T-helper 17 cell (primary cell): ENCODE measurements at places on chromosomes 7 and 10.

DNA sequence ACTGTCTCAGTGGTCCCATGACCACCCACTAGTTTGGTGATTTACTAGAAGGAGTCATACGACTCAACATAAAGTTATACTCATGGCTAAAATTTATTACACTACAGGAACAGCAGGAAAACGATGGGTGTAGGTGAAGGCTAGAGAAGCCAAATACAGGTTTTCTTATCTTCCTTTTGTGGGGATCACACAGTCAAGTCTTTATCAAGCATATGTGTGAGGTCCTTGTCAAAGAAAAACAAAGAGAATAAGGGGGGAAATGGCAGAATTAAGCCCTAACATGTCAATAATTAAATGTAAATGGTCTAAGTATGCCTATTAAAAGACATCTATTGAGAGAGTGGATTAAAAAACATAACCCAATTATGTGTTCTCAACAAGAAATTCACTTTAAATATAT is 47.8 kb upstream of the UBN2 start:
- DNase-seq = no peak

GRCh38 chr10:31578181-31578852 is 259.3 kb downstream of the ZEB1 start:
- DNase-seq = no peak

DNA sequence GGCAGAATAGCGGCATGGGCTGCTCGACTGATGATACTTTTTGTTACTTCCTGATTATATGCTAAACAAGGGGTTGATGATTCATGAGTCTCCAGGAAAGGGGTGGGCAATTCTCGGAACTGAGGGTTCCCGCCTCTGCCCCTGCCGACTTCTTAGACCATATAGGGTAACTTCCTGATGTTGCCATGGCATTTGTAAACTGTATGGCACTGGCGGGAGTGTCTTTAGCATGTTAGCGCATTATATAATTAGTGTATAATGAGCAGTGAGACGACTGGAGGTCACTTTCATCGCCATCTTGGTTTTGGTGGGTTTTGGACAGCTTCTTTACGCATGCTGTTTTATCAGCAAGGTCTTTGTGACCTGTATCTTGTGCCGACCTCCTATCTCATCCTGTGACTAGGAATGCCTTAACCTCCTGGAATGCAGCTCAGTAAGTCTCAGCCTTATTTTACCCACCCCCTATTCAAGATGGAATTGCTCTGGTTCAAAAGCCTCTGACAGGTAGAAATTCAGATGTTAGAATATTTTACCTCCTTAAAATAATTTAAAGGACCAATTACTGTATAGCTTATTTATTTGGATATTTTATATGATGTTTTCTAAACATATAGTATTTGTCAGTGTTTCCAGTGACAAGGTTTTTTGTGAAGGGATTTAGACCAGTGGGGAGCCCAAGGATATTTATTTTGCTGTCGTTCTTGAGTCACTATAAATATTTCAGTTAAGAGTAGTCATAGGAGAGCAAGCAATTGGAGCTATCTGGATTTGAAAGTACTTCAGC is 90.1 kb upstream of the PIK3CG start:
- DNase-seq = no peak

GRCh38 chr7:121180436-121181063 is 148.2 kb upstream of the WNT16 start:
- DNase-seq = no peak

- DNase-seq = no peak
These were observed 222.5 kb downstream of the CCSER2 start for GRCh38 chr10:84550756-84551436.

GRCh38 chr7:135391514-135391913 is 118.4 kb downstream of the CNOT4 start:
- no peak for DNase-seq

DNA sequence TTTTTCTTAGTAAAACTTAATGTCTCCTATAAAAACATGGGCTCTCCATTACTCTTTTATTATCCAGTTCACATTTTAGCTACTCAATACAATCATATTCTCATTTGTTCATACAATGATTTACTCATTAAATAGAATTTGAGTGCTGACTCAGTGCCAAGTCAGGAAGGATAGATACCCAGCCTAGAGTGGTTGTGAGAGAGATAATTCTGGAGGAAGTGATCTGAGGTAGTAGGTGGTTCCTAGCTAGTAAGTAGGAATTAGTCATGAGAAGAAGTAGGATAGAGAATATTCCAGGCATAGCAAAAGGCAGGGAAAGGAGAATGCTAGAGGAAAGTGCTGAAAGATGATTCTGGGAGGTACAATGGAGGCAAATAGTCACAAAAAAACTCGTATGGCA is 133.5 kb upstream of the MBL2 start:
- DNase-seq = no peak

DNA sequence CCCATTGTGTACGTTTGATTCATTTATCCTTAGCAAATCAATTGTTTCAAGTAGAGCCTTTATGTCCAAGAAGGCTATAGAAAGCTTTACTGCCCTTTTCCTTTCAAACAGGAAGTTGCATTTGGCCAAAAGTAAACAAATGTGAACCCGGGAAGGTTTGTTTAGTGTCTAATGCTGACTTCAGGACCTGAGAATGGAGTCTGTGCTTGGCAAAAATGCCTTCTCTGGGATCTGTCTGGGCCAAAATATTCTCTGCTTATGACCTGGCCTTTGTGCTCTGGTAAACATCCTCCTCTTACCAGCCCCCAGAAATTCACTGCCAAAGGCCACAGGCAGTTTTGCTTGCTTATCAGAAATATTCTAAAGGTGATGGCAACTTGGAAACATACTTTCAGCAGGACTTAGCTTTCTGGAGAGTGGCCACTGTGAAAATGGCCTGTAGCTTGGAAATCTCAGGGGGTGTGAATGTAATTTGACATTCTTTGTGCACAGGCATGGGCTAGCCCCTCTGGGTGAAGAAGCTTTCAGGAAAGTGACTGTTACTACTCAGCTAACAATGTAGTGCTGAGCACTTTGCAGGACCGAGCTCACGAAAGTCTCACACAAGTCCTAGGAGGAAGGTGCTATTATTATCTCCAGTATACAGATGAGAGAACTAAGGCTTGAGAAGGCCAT is 199.5 kb downstream of the PTEN start:
- DNase-seq = no peak

GRCh38 chr10:77101341-77101740 is 536.3 kb downstream of the KCNMA1 start:
- DNase-seq = no peak

DNA sequence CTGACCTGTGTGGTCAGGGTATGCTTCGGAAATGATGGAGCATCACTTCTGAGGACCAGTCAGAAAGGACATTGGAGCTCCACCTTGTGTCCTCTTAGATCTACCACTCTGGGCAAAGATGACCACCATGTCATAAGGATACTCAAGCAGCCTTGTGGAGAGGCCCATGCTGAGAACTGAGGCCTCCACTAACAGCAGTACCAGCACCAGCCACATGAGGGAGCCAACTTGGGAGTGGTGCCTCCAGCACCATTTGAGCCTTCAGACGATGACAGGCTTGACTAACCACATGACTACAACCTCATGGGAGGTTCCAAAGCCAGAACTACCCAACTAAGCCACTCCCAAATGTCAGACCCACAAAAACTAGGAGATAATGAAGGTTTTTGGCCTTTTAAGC is 116.0 kb downstream of the NPTX2 start:
- DNase-seq = no peak

DNA sequence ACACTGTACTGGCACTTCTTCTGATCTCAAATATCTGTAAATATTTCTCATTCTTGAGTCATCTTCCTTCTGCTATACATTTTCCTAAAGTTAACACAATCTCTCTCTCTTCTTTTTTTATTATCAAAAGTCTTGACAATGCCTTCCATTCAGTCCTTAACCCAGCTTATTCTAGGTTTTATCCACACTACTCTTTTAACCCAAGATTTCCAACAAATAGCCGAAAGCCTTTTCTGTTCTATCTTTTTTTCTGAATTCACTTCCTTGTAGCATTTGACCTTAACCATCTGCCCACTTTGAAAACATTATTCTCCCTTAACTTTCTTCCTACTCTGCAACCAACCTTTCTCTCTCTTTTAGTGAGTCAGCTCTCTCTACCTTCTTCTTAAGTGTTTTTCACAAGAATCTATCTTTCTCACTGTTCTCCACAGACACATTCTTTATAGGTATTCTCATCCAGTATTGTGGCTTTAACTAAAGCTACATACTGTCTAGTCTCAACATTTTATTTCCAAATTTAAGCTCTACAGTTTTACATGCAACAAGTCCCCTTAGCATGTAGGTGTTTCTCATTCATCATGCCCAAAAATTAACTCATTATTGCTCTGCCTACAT is 915.6 kb downstream of the KCNMA1 start:
- DNase-seq = no peak

- DNase-seq = no peak
These were observed 118.1 kb downstream of the WDR11 start for GRCh38 chr10:120969219-120969645.

DNA sequence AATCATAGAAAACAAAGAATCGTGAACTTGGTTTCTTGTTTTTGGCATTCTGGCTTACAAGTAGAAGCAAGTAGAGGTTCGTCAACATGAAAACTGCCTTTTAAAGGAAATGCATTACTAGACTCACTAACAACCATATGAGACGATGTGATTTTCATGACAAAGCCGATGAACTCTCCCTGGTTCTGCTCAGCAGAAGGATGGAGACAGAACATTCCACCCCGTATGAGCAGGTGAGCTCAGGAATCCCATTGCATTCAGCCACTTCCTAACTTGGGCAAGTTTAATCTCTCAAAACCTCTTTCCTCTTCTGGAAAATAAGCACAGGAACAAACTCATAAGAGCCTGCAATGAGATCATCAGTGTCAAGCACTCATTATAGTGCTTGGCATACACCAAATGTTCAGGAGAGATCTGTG is 57.4 kb upstream of the SVIL start:
- no peak for DNase-seq

- no peak for DNase-seq
These were observed 6.1 kb downstream of the AP5Z1 start for GRCh38 chr7:4781366-4782069.

- DNase-seq = no peak
These were observed 688 bp downstream of the PTN start for GRCh38 chr7:137342828-137343261.

- DNase-seq = no peak
These were observed 174.8 kb upstream of the PRPS1L1 start for GRCh38 chr7:18202315-18203045.

DNA sequence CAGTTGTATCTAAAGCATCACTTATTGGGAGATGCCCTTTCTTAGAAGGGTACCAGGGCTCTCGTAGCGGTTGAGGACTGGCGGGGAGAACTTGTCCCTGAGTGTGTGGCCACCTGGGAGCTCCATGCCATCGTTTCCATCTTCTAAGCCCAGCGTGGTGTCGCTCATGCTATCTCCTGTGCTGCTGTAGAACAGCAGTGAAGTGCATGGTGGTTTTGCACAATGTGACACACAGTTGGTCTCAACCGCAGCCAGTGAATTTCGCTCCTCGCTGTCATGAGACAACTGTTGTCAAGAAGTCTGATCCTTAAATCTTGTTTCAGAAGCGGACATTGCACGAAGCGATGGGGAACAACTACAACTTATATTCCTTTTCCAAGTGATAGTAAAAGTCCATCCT is 283.4 kb downstream of the GRID1 start:
- no peak for DNase-seq

- no peak for DNase-seq
These were observed 6.1 kb upstream of the RBM33 start for GRCh38 chr7:155638366-155638765.

DNA sequence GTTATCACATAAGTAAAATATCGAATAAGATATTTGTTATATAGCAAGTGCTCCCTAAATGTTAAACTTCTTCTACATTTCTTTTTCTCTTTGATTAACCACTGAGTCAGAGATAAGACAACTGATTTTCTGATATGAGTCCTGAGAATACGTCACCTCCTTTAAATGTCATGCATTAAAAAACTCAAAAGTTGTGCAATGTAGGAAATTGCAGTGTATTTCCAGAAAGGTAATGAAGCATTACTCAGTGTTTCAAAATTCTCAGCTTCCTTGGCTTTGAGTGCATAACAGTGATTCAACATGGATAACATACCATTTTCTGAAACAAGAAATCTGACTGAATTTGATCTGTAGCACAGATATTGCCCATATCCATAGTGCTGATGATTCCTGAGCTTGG is 155.8 kb downstream of the BMPER start:
- DNase-seq = no peak

- no peak for DNase-seq
These were observed 760 bp upstream of the PRAP1 start for GRCh38 chr10:133346413-133346812.

- no peak for DNase-seq
These were observed 68.7 kb upstream of the PRKG1 start for GRCh38 chr10:51005551-51005950.

- DNase-seq = no peak
These were observed 9.7 kb downstream of the ABCA13 start for GRCh38 chr7:48180981-48181380.
